Glutamatergic neuron (in vitro differentiated cells): ENCODE measurements at places on chromosomes 11 and 22. TPM values are rescaled to one million over a fixed set of nuclear protein-coding genes. Genes with fewer than 3 reads are reported as not detected.

Gene ALDH3B1
- 0.22 TPM for total RNA-seq

Gene MISFA
- total RNA-seq: 1.7 TPM

Gene SAA4
- not detected for total RNA-seq

Gene ADM2
- total RNA-seq: 37.6 TPM

Gene CELSR1
- 0.27 TPM for total RNA-seq

Gene GRIK4
- 3.6 TPM for total RNA-seq

Gene PATE4
- total RNA-seq: not detected

Gene LDLRAD3
- total RNA-seq: 59.9 TPM

Gene TM7SF2
- 241 TPM for total RNA-seq

Gene POU2AF1
- not detected for total RNA-seq

Gene KRTAP5-1
- total RNA-seq: not detected

Gene MRGPRX3
- total RNA-seq: not detected

Gene DBX1
- total RNA-seq: 0.29 TPM

Gene TNNT3
- total RNA-seq: not detected

Gene KRTAP5-11
- not detected for total RNA-seq

Gene KLHL35
- 41.4 TPM for total RNA-seq

Gene OR5P2
- not detected for total RNA-seq

Gene SLC22A25
- total RNA-seq: not detected

Gene HTR3B
- not detected for total RNA-seq

Gene BTBD18
- not detected for total RNA-seq

Gene OR8G5
- total RNA-seq: not detected

Gene PLEKHA7
- total RNA-seq: 5.7 TPM

Gene ACTN3
- 2.0 TPM for total RNA-seq

Gene LRRC56
- total RNA-seq: 2.6 TPM

Gene KRTAP5-7
- not detected for total RNA-seq

Gene DNAJB7
- total RNA-seq: not detected

Gene KCNJ1
- total RNA-seq: not detected

Gene RDX
- total RNA-seq: 71.7 TPM

Gene RGL4
- not detected for total RNA-seq

Gene VWCE
- total RNA-seq: 27.3 TPM

Gene LGALS1
- total RNA-seq: 50.7 TPM

Gene SMIM38
- 0.32 TPM for total RNA-seq

Gene SLC22A12
- total RNA-seq: not detected

Gene DDTL
- total RNA-seq: 0.96 TPM

Gene PIK3IP1
- 38.8 TPM for total RNA-seq

Gene OR10A6
- not detected for total RNA-seq

Gene CLDN5
- 7.4 TPM for total RNA-seq

Gene PHLDA2
- total RNA-seq: 1.2 TPM

Gene MMP7
- not detected for total RNA-seq

Gene KRTAP5-9
- total RNA-seq: 0.76 TPM

Gene MS4A7
- not detected for total RNA-seq

Gene GAB4
- 0.15 TPM for total RNA-seq

Gene GGTLC2
- total RNA-seq: not detected

Gene TSPAN32
- not detected for total RNA-seq

Gene RFPL2
- total RNA-seq: 1.4 TPM

Gene ARFIP2
- total RNA-seq: 53.3 TPM

Gene TBCEL
- 36.5 TPM for total RNA-seq

Gene TSSK2
- total RNA-seq: not detected

Gene C11orf87
- 0.27 TPM for total RNA-seq

Gene HORMAD2
- total RNA-seq: not detected

Gene PRG3
- total RNA-seq: not detected

Gene RTCB
- 87.6 TPM for total RNA-seq

Gene MYBPC3
- total RNA-seq: not detected
